ENCODE measurements at places on chromosomes 7 and 10.

GRCh38 chr10:108631332-108631731, 1292.0 kb downstream of the XPNPEP1 start:
- no peak for DNase-seq

GRCh38 chr7:27248911-27249723, 6.5 kb downstream of the EVX1 start:
- no peak for DNase-seq

- DNase-seq: no peak
These were observed 417.1 kb upstream of the KLF6 start for GRCh38 chr10:4201866-4202825.

- DNase-seq: no peak
These were observed 222.9 kb upstream of the MKLN1 start for GRCh38 chr7:131104596-131105293.

DNA sequence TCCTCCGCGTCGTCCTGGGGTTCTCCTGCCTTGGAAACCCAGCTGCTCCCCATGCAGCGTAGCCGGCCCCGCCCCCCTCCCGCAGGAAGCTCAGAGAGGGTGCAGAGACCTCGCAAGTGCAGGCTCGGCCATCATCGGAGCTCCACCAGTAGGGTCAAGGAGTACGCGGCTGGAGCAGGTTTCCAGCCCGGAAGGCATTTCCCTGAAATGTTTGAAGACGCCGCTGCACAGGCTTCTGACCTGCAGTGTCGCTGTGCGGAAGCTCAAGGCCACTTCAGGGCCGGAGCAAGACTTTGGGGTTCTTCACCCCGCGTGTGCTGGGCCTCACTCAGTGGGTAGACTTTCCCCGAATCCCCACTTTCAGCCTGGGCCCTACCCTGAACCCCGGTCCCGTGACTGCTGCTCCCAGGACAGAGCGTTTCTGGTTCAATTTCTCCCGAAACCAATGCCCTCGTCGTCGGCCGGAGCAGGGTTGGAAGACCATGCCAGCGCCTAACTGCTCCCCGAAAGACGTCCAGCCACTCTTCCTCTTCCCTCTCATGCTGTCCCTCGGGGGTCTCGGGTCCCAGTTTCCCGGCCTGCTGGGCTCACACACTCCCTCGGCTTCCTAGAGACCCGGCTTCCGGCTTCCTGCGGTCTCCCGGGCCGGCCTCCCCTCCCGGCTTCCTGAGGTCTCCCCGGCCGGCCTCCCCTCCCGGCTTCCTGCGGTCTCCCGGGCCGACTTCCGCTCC, 52.1 kb downstream of the INSIG1 start:
- DNase-seq: no peak

GRCh38 chr10:114499116-114499515, 94.8 kb upstream of the AFAP1L2 start:
- DNase-seq: no peak

GRCh38 chr10:73095481-73096021, 1.1 kb downstream of the P4HA1 start:
- DNase-seq: peak; percentile 78

GRCh38 chr10:91317541-91317940, 92.6 kb upstream of the HECTD2 start:
- DNase-seq: no peak

GRCh38 chr10:98365406-98366061, 49.4 kb downstream of the PYROXD2 start:
- no peak for DNase-seq

DNA sequence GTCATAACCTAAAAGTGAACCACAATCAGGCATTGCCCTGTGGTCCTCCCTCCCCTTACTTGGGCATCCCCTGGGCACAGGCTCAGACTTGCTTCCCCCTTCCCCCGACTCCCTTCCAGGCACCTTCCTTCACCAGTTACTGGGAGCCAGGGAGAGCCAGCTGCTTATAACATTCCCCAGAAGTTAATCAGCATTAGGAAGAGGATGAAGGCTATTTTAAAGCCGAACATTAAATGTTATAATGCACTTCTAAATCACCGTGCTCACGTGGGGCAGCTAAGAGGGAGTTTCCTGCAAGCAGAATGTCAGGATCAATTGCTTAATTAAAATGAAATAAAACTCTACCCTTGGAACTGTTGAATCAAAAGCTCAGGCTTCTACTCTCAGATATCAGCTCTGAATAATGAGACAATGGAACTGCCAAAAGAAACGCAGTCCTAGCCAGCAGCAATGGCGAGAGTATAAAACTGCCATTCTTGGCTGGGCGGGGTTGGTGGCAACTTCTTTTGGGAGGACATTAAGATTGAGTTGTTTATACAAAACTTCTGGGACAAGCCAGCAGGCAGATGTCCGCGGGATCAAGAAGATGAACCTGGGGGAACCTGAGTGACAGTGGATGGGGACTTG, 169.5 kb downstream of the FANK1 start:
- DNase-seq: no peak

GRCh38 chr7:91656541-91657482, 223.7 kb downstream of the MTERF1 start:
- no peak for DNase-seq

GRCh38 chr10:128063736-128064107, 62.5 kb downstream of the MKI67 start:
- no peak for DNase-seq

- DNase-seq: no peak
These were observed 438.6 kb upstream of the GALNT17 start for GRCh38 chr7:70693321-70693685.

DNA sequence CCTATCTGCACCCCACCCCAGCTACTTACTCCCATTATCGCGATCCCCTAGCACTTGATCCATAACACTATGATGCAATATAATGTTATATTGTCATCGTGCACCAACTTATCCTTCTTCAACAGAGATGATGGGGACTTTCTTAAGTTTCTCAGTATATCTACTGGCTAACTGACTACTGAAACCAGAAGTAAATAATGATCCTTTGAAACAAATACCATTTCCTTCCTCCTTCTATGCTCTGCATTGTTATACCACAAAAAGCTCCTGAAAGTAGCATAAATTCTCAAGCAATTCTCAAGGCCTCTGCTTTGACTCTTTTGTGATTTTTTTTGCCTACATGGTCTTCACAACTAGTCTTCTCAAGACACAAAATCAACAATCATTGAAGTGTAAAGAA, 68.9 kb downstream of the HTR7 start:
- no peak for DNase-seq

DNA sequence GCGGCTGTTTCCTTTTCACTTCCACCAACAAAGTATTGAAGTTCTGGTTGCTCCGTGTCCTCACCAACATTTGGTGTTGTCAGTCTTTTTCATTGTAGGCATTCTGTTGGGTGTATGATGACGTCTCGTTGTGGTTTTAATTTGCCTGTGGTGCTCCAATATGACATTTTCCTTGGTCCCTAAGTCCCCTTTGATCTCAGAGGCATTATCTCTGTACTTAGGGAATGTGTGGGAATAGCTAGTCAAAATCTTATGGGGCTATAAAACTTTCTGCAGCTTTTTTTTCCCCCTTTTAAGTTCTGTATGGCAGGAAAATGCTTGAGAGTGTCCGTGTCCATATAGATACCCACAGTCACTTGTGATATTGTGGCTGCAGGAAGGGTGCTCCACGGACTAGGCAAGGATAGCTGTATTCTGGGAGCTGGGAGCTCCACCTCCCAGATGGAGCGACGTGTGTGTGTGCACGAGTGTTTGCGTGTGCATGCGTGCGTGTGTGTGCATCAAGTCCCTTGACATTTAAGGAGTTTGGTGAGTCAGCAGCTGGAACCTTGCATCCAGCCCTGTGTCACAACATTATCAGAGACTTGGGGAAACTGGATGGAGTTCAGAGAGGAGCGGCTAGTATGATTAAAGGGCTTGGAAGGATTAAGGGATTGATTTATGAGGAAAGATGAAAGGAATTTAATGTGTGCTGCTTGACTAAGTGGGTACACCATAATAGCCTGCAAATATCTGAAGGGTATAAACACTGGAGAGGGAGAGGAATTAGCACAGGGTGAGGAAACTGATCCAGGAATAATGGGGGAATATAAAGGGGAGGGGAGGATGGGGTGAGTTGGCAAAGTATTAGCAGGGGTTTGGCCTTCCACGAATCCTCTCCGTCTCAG, 66.8 kb downstream of the LRMDA start:
- no peak for DNase-seq

DNA sequence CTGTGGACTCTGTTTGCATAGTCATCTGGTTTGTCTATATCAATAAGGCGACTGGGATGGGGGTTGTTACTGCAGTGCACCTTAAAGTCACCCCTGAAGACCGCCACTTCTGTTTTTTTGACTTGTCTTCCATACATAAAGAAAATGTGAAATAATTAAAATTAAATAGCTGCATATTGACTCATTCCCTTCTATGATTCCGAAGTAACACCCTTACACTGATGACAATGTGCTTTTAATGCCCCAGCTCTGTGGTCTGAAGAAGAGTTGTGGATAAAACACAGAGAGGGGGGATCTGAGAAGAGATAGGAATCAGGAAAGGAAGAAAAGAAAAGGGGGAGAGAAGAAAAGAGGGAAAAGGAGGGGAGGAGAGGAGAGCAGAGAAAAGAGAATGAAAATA, 796.9 kb upstream of the MBL2 start:
- DNase-seq: no peak

DNA sequence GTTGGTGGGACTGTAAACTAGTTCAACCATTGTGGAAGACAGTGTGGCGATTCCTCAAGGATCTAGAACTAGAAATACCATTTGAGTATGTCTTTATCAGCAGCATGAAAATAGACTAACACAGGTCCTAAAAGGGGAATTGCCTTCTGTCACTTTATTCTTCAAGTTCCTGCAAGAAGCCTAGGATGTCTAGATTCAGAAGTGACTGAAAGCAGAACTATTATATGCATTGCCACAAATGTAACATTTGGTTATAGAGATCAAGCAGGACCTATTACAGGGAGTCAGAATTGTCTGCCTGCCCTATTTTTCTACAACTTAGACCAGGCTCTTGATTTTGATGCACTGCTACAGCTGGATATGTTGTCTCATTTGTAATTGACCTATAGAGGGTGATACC, 364.7 kb downstream of the SORCS1 start:
- no peak for DNase-seq

DNA sequence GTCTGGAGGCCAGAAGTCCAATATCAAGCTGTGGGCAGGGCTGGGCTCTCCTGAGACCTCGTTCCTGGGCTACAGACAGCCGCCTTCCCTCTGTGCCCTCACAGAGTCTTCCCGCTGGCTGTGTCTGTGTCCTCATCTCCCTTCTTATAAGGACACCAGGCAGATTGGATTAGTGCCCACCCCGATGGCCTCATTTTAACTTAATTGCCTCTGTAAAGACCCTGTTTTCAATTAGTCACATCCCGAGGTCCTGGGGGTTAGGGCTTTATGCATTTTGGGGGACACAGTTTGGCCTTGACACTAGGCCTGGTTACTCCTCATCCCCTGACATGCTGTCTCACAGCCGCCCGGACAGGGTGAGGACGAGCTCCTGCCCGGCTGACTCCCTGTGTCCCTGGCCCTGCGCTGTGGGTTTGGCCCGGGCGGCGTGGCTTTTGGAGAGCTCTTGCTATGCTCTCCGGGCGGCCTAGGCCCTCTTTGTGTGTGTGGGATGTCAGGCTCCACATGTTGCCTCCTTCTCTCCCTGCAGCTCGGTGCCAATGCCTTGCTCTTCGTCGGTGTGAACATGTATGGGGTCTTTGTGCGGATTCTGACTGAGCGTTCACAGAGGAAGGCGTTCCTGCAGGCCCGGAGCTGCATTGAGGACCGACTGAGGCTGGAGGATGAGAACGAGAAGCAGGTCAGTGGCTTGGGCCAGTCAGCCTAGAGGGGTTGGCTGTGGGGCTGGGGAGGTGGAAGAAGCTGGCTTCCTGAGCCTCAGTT, 18.2 kb downstream of the ADCY1 start:
- DNase-seq: no peak

GRCh38 chr10:110413049-110413783, 84.5 kb upstream of the DUSP5 start:
- no peak for DNase-seq

- no peak for DNase-seq
These were observed 548 bp downstream of the AGAP3 start for GRCh38 chr7:151086802-151087244.

DNA sequence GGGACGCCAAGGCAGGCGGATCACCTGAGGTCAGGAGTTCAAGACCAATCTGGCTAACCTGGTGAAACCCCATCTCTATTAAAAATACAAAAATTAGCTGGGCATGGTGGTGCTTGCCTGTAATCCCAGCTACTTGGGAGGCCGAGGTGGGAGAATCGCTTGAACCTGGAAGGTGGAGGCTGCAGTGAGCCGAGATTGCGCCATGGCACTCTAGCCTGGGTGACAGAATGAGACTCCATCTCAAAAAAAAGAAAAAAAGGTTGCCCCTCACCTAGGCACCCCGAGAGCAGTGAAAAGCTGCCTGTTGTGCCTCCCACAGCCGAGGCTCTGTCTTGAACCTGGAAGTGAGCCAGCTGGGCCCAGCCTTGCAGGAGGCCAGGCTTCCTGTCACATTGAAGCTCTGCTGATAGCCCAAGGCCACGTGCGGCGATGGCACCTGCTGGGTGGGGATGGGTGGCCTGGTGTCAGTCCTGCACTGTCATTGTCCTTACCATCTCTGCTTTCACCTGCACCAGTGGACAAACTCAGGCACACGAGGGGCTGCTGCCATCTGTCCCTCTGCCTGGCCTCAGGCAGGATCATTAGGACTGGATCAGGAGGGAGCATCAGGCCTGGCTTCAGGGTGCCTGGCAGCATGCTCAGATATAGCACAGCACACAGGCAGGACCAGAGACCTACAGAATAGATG, 37.8 kb downstream of the DNAJB12 start:
- no peak for DNase-seq

DNA sequence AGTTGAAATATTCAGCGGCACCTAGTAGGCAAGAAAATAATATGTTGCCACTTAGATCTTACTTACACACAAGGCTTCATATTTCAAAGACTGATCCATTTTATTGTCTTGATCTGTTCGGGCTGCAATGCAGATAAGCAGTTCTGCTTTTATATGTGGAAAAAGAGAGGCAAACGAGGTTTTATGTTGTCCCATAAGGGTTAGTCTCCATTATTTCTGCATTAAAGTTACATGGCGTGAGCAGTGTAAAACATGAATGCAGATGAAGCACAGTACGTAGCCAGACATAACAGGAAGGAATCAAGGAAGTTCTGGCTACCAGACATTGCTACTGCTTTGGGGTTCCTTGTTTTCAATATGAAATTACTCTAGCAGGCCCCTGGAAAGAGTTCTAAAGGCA, 224.8 kb downstream of the BBS9 start:
- no peak for DNase-seq

- no peak for DNase-seq
These were observed 20.5 kb downstream of the HABP2 start for GRCh38 chr10:113573368-113573767.

DNA sequence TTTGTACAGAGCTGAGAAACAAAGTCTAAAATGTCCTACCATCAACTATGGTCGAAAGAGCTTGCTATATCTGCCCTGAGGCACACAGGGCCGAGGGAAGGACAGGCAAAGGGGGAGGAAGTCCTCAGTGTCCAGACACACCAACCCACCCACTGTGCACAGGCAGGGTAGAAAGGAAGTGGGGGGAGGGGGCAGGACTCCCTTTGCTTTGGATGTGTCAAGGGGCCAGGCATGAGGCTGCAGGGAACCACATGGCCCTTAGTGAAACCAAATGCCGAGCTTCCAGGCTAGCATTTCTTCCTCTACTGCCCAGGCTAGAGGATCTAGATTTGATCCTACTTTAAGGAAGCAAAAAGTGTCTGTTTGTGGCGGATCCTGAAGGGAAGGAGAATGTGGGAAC, 28.6 kb downstream of the KCNH2 start:
- no peak for DNase-seq

GRCh38 chr10:89114846-89115625, 92.1 kb downstream of the CH25H start:
- no peak for DNase-seq

All from amniotic stem cell (primary cell).